ENCODE measurements at places on chromosomes 16 and 17.

GRCh38 chr17:60311936-60312335 is 80.0 kb downstream of the USP32 start:
- no peak for DNase-seq

DNA sequence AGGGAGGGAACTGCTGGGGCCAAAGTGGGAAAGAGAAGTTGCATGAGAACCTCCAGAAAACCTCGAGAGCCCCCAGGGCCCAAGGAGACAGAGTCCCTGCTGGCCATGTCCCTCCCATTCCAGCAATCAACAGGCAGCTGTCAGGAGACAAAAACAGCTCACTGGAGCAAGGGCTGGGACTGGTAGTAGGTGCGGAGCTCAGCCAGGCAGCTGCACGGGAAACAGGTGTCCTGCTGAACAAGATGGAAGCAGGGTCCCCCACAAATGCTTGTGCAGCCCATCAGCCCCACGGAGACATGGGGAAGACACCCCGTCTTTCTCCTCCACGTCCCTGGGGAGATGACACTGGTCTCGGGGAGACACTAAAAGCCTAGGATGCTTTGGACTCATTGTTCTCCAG is 34.5 kb downstream of the SDK2 start:
- no peak for DNase-seq

GRCh38 chr17:74797824-74798223 is 21.7 kb upstream of the NAT9 start:
- DNase-seq = no peak

GRCh38 chr16:78695391-78695790 is 595.9 kb downstream of the WWOX start:
- no peak for DNase-seq
